ENCODE measurements at places on chromosomes 6 and 20. TPM values are rescaled to one million over a fixed set of nuclear protein-coding genes. Genes with fewer than 3 reads are reported as not detected.

GRCh38 chr20:14632906-14633305 is 295.5 kb upstream of the FLRT3 start:
- no peaks in the 10 kb centered on the region for H3K36me3 ChIP-seq
- no peak overlapping the region for H3K27ac ChIP-seq
- no peaks in the 10 kb centered on the region for H3K27me3 ChIP-seq
- no peak for DNase-seq

GRCh38 chr6:2166717-2167116 is 78.7 kb downstream of the GMDS start:
- H3K27ac ChIP-seq = no peak overlapping the region
- H3K36me3 ChIP-seq = peaks cover 4% of the 10 kb centered on the region
- no peak for DNase-seq
- H3K4me3 ChIP-seq = no peak overlapping the region
- H3K27me3 ChIP-seq = no peaks in the 10 kb centered on the region
- peaks cover 14% of the 10 kb centered on the region for H3K4me1 ChIP-seq

- H3K4me3 ChIP-seq = no peak overlapping the region
- H3K4me1 ChIP-seq = no peaks in the 10 kb centered on the region
- DNase-seq = no peak
- H3K27ac ChIP-seq = no peak overlapping the region
- no peaks in the 10 kb centered on the region for H3K36me3 ChIP-seq
- H3K27me3 ChIP-seq = peaks cover 5% of the 10 kb centered on the region
Measured at GRCh38 chr6:6434723-6435122, 114.3 kb upstream of the F13A1 start.

DNA sequence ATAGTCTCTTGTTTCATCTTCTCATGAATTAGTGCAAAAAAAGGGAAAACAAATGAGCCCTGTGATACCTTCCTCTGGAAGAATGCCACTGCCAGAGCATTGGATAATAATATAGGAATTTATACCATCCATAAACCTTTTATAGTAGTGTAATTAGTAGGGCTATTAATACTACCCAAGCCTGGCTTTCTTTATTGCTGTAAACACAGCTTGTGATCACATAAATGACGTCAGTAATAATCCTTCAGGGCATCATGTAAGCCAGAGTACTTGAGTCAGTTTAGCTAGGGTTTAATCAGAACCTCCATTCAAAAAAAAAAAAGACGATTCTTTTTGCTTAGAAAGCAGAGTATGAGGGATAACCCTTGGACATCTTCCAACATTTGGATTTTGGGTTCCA is 264.8 kb downstream of the SLC35F1 start:
- peaks cover 4% of the 10 kb centered on the region for H3K27me3 ChIP-seq
- no peaks in the 10 kb centered on the region for H3K4me1 ChIP-seq
- no peak overlapping the region for H3K4me3 ChIP-seq
- H3K36me3 ChIP-seq = no peaks in the 10 kb centered on the region
- DNase-seq = no peak
- H3K27ac ChIP-seq = no peak overlapping the region

- H3K36me3 ChIP-seq = peaks cover 11% of the 10 kb centered on the region
- H3K27me3 ChIP-seq = no peaks in the 10 kb centered on the region
- H3K27ac ChIP-seq = peak overlapping the region; percentile 87
- no peak for DNase-seq
- H3K4me1 ChIP-seq = peaks cover 61% of the 10 kb centered on the region
Measured at GRCh38 chr6:4913705-4914419, 90.0 kb downstream of the RPP40 start.

GRCh38 chr6:17392978-17393891 is at the start of gene CAP2:
TSS of gene CAP2 (plus strand) at chr6:17393595. CDS start at chr6:17421556, 27,961 bp downstream.
- peaks cover 48% of the 10 kb centered on the region for H3K27me3 ChIP-seq
- no peak within 1 kb of the TSS for H3K27ac ChIP-seq
- peaks cover 2% of the 10 kb centered on the region for H3K36me3 ChIP-seq
- H3K4me3 ChIP-seq = no peak within 1 kb of the TSS
- DNase-seq = no peak
- H3K4me1 ChIP-seq = peaks cover 3% of the 10 kb centered on the region

DNA sequence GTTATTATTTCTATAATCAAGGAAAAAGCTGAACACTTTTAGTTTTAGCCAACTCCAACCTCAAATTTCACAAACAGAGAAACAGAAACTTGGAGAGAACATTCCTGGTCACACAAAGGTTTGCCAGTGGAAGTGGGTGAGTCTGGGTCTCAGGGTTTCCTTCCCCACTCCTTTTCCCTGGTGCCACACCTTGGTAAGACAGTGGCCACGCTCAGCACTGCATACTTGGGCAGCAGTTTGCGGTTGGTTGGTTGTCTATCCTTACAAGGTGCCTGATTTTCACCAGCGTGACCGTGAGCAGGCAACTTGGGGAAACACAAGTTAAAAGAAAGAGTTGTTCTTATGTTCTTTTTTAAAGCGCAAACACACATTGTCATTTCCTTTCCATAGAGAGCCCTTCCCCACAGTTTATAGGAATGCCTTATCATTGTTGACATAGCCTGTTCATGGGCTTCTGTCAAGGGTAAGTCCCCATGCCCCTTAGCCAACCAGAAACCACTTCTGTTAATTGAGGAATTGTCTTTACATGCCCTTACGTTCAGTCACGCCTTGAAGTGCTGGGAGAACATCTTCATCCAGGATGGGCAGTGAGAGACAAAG is 82.2 kb downstream of the RIN2 start:
- no peaks in the 10 kb centered on the region for H3K4me1 ChIP-seq
- no peak overlapping the region for H3K4me3 ChIP-seq
- H3K27me3 ChIP-seq = peaks cover 10% of the 10 kb centered on the region
- DNase-seq = no peak
- no peak overlapping the region for H3K27ac ChIP-seq

- no peak for DNase-seq
- no peak overlapping the region for H3K27ac ChIP-seq
- H3K36me3 ChIP-seq = peaks cover 2% of the 10 kb centered on the region
- H3K4me3 ChIP-seq = no peak overlapping the region
Measured at GRCh38 chr20:21189761-21190523, 64.1 kb downstream of the KIZ start.

- H3K27me3 ChIP-seq = no peaks in the 10 kb centered on the region
- H3K36me3 ChIP-seq = peaks cover 3% of the 10 kb centered on the region
- H3K4me3 ChIP-seq = no peak overlapping the region
- peaks cover 34% of the 10 kb centered on the region for H3K4me1 ChIP-seq
- no peak for DNase-seq
- H3K27ac ChIP-seq = no peak overlapping the region
Measured at GRCh38 chr6:45483501-45483900, 105.8 kb upstream of the SUPT3H start.

DNA sequence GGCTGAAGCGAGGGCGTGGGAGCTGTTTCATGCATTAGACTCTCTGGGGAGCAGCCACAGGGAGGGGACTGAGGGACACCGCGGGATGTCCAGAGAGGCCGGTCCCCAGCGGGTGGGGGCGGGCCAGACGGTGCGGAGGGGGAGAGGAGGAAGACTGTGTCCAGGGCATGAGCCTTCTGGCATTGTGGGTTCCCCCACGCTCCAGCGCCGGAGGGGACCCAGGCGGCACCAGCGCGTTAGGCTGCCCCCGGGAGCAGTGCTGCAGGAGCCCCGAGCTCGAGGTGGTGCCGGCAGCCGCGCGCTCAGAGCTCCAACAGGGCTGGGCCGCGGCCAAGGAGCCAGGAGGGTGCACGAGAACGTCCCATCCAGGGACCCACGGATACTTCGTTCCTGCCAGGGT is 14.4 kb downstream of the SLC22A3 start:
- DNase-seq = no peak
- H3K36me3 ChIP-seq = no peaks in the 10 kb centered on the region
- no peak overlapping the region for H3K27ac ChIP-seq
- no peaks in the 10 kb centered on the region for H3K4me1 ChIP-seq
- peaks cover 24% of the 10 kb centered on the region for H3K27me3 ChIP-seq

- H3K4me3 ChIP-seq = no peak overlapping the region
- H3K4me1 ChIP-seq = no peaks in the 10 kb centered on the region
- no peak overlapping the region for H3K27ac ChIP-seq
- no peaks in the 10 kb centered on the region for H3K27me3 ChIP-seq
- no peak for DNase-seq
- no peaks in the 10 kb centered on the region for H3K36me3 ChIP-seq
Measured at GRCh38 chr6:81564470-81565068, 187.9 kb downstream of the TENT5A start.

DNA sequence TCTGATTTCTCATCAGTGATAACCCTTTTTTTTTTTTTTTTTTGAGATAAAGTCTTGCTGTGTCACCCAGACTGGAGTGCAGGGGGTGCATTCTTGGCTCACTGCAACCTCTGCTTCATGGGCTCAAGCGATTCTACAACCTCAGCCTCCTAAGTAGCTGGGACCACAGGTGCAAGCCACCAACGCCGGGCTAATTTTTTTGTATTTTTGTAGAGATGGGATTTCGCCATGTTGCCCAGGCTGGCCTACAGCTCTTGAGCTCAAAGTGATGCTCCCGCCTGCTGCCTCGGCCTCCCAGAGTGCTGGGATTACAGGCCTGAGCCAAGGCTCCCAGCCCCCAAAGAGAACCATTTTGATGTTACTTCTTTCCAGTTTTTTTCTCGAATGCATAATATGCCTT is 2.2 kb downstream of the FABP7 start:
- H3K27ac ChIP-seq = no peak overlapping the region
- DNase-seq = no peak
- H3K27me3 ChIP-seq = peaks cover 37% of the 10 kb centered on the region
- no peak overlapping the region for H3K4me3 ChIP-seq
- no peaks in the 10 kb centered on the region for H3K36me3 ChIP-seq

GRCh38 chr6:32668226-32668747 is 1.8 kb upstream of the HLA-DQB1 start:
- DNase-seq = peak; percentile 73
- peaks cover 53% of the 10 kb centered on the region for H3K4me1 ChIP-seq
- peaks cover 40% of the 10 kb centered on the region for H3K36me3 ChIP-seq
- H3K4me3 ChIP-seq = no peak overlapping the region

- DNase-seq = no peak
- H3K36me3 ChIP-seq = peaks cover 97% of the 10 kb centered on the region
- H3K27me3 ChIP-seq = no peaks in the 10 kb centered on the region
- peak overlapping the region; percentile 95 for H3K27ac ChIP-seq
- peak overlapping the region; percentile 90 for H3K4me3 ChIP-seq
- H3K4me1 ChIP-seq = peaks cover 85% of the 10 kb centered on the region
Measured at GRCh38 chr6:106101466-106101865, 15.3 kb downstream of the PRDM1 start.

GRCh38 chr20:40587038-40587437 is 102.0 kb downstream of the MAFB start:
- no peak overlapping the region for H3K4me3 ChIP-seq
- no peaks in the 10 kb centered on the region for H3K27me3 ChIP-seq
- H3K27ac ChIP-seq = no peak overlapping the region
- H3K4me1 ChIP-seq = no peaks in the 10 kb centered on the region

DNA sequence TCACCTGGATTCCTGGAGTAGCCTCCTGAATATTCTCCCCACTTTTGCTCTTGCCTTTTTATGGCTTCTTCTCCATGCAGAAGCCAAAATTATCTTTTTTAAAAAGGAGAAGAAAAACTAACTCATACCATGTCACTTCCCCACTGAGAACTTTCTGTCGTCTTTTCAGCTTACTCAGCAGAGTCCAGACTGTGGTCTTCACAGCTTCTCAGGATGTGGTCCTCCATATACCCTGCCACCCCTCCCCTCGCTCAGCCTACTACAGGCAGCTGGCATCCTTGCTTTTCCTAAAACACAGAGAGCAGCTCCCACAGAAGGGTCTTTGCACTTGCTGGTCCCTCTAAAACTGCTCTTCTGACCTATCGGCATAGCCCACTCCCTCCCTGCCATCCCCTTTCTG is 89.4 kb upstream of the ISM1 start:
- no peaks in the 10 kb centered on the region for H3K4me1 ChIP-seq
- no peak overlapping the region for H3K27ac ChIP-seq
- peaks cover 17% of the 10 kb centered on the region for H3K27me3 ChIP-seq
- no peaks in the 10 kb centered on the region for H3K36me3 ChIP-seq

- no peak overlapping the region for H3K4me3 ChIP-seq
- peaks cover 3% of the 10 kb centered on the region for H3K36me3 ChIP-seq
- H3K27me3 ChIP-seq = peaks cover 13% of the 10 kb centered on the region
- peak; percentile 87 for DNase-seq
Measured at GRCh38 chr20:17843246-17844132, 125.1 kb downstream of the SNX5 start.

DNA sequence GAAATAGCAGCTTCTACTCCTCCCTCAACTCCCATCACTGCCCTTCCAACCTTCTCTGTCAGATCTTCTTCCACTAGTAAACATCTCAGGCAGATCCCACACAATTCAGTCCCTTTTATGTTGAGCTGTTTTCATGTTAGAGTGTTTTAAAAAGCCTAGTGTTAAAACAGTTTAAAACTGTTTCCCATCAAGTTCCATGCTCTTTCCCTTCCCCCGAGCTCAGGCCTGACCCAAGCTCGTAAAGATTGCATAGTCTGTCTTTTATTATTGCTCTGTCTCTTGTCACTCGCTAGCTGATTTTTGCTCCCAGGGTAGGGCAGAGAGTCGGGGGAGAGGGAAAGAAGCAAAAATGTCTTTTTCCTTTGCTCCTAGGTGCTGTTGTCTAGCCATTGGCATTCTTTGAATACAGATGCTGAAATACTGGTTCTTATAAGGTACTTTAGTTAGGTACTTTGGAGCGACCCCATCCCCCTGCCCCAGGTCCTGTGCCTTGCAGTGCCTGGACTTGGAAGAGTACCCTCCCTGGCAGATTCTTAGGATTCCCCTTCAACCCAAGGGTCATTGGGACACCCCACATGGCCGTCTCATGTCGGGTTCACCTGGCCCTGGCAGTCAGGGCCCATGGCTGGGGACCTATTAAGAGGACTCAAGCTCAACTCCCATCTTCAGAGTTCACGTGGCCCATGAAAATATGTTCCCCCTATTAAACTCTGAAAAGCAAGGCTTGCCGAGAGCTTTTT is 101.2 kb upstream of the ARMC2 start:
- H3K27me3 ChIP-seq = peaks cover 44% of the 10 kb centered on the region
- H3K4me3 ChIP-seq = no peak overlapping the region
- no peak for DNase-seq

DNA sequence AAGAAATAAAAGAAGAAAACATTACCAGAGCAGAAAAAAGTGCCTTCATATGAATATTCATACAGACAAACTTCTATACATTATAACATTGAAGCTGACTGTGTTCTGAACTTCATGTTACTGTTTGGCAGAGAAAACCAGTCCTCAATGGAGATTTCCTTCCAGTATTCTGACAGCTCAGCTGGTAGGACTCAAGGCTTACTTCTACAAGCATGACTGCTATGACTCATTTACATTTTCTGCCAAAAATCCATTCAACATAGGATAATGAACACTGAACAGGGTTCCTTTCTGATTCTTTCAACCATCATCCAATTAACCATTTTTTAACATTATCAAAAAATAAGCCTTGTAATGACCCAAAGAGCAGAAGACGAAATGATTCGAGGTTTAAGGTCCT is 25.4 kb downstream of the COL9A1 start:
- peaks cover 44% of the 10 kb centered on the region for H3K27me3 ChIP-seq
- no peaks in the 10 kb centered on the region for H3K4me1 ChIP-seq
- H3K36me3 ChIP-seq = no peaks in the 10 kb centered on the region
- no peak overlapping the region for H3K4me3 ChIP-seq
- no peak overlapping the region for H3K27ac ChIP-seq

Gene AIF1
- 63.4 TPM for total RNA-seq

Gene SALL4
- total RNA-seq = 0.37 TPM

Gene FAM209B
- total RNA-seq = 1.3 TPM

Gene TREM2
- not detected for total RNA-seq

Gene BHLHE23
- total RNA-seq = not detected

Gene SPEF1
- 0.18 TPM for total RNA-seq

Gene TBC1D7
- 25.1 TPM for total RNA-seq

Gene FAM83D
- total RNA-seq = 23.1 TPM
